ENCODE measurements at places on chromosomes 4 and X. TPM values are rescaled to one million over a fixed set of nuclear protein-coding genes. Genes with fewer than 3 reads are reported as not detected.

- H3K27me3 ChIP-seq = no peaks in the 10 kb centered on the region
- no peak overlapping the region for H3K27ac ChIP-seq
- no peaks in the 10 kb centered on the region for H3K36me3 ChIP-seq
- H3K4me3 ChIP-seq = no peak overlapping the region
- H3K4me1 ChIP-seq = no peaks in the 10 kb centered on the region
These were observed 346.3 kb downstream of the FBXW7 start for GRCh38 chr4:152189451-152190179.

GRCh38 chr4:137664046-137664387 is 131.7 kb upstream of the PCDH18 start:
- peaks cover 12% of the 10 kb centered on the region for H3K4me1 ChIP-seq
- H3K27ac ChIP-seq = peak overlapping the region; percentile 45
- H3K36me3 ChIP-seq = no peaks in the 10 kb centered on the region
- H3K4me3 ChIP-seq = no peak overlapping the region

GRCh38 chr4:100062921-100063320 is 112.8 kb upstream of the H2AZ1 start:
- no peaks in the 10 kb centered on the region for H3K27me3 ChIP-seq
- H3K4me1 ChIP-seq = no peaks in the 10 kb centered on the region
- no peak overlapping the region for H3K27ac ChIP-seq
- H3K4me3 ChIP-seq = no peak overlapping the region
- no peak for DNase-seq

CACNA1F gene
- total RNA-seq = not detected

- H3K27ac ChIP-seq = no peak overlapping the region
- H3K27me3 ChIP-seq = no peaks in the 10 kb centered on the region
- H3K4me1 ChIP-seq = no peaks in the 10 kb centered on the region
- no peak overlapping the region for H3K4me3 ChIP-seq
- no peaks in the 10 kb centered on the region for H3K36me3 ChIP-seq
These were observed 20.2 kb upstream of the RHOH start for GRCh38 chr4:40176602-40177001.

DNA sequence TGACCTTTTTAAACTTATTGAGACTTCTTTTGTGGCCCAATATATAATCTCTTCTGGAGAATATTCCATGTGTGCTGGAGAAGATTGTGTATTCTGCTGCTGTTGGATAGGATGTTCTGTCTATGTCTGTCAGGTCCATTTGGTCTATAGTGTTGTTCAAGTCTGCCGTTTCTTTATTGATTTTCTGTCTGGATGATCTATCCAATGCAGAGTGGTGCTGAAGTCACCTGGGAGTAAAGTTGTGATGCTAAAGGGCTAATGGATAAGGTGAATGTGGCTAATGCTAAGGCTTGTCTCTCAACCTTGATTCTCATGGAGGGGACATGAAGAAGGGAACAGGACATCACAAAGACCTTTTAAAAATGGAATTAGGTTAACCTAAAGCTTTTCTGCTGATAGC is 72.0 kb upstream of the AP1S2 start:
- no peaks in the 10 kb centered on the region for H3K4me1 ChIP-seq
- no peak overlapping the region for H3K27ac ChIP-seq
- H3K27me3 ChIP-seq = no peaks in the 10 kb centered on the region
- H3K4me3 ChIP-seq = no peak overlapping the region
- DNase-seq = no peak
- no peaks in the 10 kb centered on the region for H3K36me3 ChIP-seq

AKAP4 gene
- not detected for total RNA-seq

- no peaks in the 10 kb centered on the region for H3K4me1 ChIP-seq
- no peak overlapping the region for H3K4me3 ChIP-seq
- no peaks in the 10 kb centered on the region for H3K27me3 ChIP-seq
- no peaks in the 10 kb centered on the region for H3K36me3 ChIP-seq
- no peak for DNase-seq
These were observed 469.1 kb downstream of the GBA3 start for GRCh38 chr4:23161787-23162186.

DNA sequence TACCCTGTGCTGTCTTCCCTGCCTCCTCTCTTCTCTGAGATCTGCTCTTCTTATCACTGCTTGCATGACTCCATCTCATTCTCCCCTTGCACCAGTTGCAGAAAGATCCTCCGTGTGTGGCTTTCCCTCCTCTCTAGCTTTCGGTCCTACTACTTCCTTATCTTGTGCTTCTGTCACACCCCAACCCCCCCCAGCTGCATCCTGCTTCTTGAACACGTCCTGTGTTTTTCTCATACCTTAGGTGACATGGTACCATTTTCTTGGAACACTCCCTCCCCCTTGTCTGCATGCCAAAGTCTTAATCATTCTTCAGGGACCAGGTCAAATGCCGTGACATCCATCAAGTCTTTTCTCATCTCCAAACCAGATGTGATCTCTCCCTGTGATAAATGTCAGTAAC is 46.4 kb downstream of the FHL1 start:
- DNase-seq = no peak
- peak overlapping the region; percentile 66 for H3K27ac ChIP-seq
- no peak overlapping the region for H3K4me3 ChIP-seq
- H3K4me1 ChIP-seq = peaks cover 43% of the 10 kb centered on the region
- H3K36me3 ChIP-seq = no peaks in the 10 kb centered on the region

DNA sequence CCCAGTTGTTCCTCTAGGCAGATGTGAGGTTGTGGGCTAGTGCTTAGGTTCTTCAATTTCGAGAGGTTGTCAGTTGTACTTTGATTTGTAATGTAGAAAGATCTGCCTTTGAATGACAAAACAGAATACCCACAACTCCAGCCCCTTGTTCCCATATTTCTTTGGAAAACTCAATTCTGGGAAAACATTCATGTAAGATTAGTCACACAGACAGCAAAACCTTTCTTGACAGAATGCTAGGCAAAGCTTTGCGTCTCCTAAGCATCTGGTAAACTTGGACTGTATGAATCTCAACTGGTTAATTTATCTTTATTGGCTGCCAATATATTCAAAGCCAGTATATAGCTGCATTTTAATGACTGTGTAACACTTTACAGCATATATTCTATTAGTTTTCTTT is 34.9 kb downstream of the NOCT start:
- peaks cover 12% of the 10 kb centered on the region for H3K4me1 ChIP-seq
- H3K4me3 ChIP-seq = no peak overlapping the region
- peaks cover 8% of the 10 kb centered on the region for H3K36me3 ChIP-seq

DNA sequence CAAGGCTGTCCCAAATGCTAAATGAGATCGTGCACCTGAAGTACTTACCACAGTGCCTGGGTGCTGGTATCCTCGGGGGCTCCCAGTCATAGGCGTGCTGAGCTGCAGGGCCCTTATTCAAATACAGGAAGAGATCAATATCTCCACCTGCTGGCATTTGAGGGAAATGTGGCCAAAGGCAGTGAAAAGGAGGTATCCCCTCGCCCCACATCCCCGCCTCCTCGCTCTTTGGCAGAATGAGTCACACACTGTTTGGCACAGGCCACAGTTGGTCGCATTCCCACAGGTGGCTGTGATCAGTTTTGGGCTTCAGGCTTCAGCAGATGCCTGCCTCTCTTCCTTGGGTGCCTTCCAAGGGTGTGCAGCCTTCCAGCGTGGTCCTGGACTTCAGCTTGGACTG is 28.4 kb downstream of the ZNF185 start:
- H3K27ac ChIP-seq = no peak overlapping the region
- H3K36me3 ChIP-seq = no peaks in the 10 kb centered on the region
- no peak for DNase-seq
- H3K27me3 ChIP-seq = no peaks in the 10 kb centered on the region

GRCh38 chrX:125132274-125132673 is 187.4 kb upstream of the TEX13C start:
- H3K27me3 ChIP-seq = no peaks in the 10 kb centered on the region
- H3K4me1 ChIP-seq = no peaks in the 10 kb centered on the region
- no peak for DNase-seq

LYAR gene
- 20.7 TPM for total RNA-seq

DNA sequence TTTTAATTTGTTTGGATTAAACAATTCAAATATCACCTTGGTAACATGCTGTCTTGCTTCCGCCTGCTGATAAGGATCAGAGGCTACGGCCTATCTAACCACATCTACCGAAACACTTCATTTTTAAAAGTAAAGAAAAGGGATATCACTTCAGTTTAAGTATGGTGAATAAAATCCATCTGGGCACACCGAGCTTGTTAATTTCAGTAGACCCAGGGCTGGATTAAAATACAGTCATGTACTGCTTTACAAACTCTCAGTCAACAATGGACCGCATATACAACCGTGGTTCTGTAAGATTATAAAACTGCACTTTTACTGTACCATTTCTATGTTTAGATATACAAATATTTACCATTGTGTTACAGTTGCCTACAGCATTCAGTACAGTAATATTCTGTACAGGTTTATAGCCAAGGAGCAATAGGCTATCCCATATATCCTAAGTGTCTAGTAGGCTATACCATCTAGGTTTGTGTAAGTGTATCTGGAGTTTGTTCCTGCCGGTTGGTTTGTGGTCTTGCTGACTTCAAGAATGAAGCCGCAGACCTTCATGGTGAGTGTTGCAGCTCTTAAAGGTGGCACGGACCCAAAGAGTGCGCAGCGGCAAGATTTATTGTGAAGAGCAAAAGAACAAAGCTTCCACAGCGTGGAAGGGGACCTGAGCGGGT is 40.0 kb downstream of the SEPTIN11 start:
- no peak for DNase-seq
- H3K27ac ChIP-seq = no peak overlapping the region
- no peak overlapping the region for H3K4me3 ChIP-seq
- H3K36me3 ChIP-seq = no peaks in the 10 kb centered on the region

DNA sequence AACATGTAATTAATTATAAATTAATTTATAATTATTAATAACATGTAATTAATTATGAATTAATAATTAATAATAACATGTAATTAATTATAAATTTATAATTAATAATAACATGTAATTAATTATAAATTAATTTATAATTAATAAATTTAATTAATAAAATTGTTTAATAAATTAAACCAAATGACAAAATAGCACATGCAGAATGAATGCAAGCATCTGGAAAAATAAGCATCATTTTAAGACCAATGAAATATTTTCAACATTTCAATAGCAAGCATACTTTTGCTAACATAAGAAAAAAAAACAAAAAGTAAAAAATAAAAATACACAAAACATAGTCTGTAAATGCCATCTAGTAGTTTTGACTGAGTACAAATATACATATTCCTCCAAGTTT is 21.8 kb downstream of the GYPE start:
- no peak overlapping the region for H3K27ac ChIP-seq
- H3K4me3 ChIP-seq = no peak overlapping the region
- H3K4me1 ChIP-seq = no peaks in the 10 kb centered on the region
- no peak for DNase-seq
- no peaks in the 10 kb centered on the region for H3K36me3 ChIP-seq
- no peaks in the 10 kb centered on the region for H3K27me3 ChIP-seq

- H3K4me3 ChIP-seq = no peak overlapping the region
- H3K4me1 ChIP-seq = no peaks in the 10 kb centered on the region
- no peaks in the 10 kb centered on the region for H3K27me3 ChIP-seq
- H3K27ac ChIP-seq = no peak overlapping the region
- no peak for DNase-seq
- H3K36me3 ChIP-seq = no peaks in the 10 kb centered on the region
These were observed 47.0 kb downstream of the TASL start for GRCh38 chrX:30530606-30531005.

CTAG1B gene
- total RNA-seq = not detected

DNA sequence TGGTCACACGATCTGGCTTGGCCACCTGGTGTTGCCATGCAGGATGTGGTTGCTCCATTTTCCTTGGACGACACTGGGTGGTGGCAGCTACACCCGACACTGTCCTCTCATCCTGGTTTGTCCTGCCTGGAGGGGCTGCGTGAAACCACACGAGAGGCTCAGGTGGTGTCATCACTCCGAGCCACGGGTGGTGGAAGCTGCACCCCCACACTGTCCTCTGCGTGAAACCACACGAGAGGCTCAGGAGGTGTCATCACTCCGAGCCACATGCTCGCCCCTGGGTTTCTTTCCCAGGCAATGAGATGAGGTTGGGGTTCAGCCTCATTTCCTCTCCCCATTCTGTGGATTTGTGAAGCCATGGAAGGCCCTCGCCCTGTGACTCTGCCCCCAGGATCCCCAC is 34.3 kb downstream of the WFS1 start:
- H3K36me3 ChIP-seq = peaks cover 30% of the 10 kb centered on the region
- no peak for DNase-seq
- no peaks in the 10 kb centered on the region for H3K27me3 ChIP-seq
- no peaks in the 10 kb centered on the region for H3K4me1 ChIP-seq
- H3K4me3 ChIP-seq = no peak overlapping the region

- no peak for DNase-seq
- H3K27me3 ChIP-seq = no peaks in the 10 kb centered on the region
- H3K4me1 ChIP-seq = no peaks in the 10 kb centered on the region
- peaks cover 3% of the 10 kb centered on the region for H3K36me3 ChIP-seq
These were observed 61.9 kb downstream of the LARP1B start for GRCh38 chr4:128123036-128123435.

MAGEB18 gene
- total RNA-seq = not detected

DNA sequence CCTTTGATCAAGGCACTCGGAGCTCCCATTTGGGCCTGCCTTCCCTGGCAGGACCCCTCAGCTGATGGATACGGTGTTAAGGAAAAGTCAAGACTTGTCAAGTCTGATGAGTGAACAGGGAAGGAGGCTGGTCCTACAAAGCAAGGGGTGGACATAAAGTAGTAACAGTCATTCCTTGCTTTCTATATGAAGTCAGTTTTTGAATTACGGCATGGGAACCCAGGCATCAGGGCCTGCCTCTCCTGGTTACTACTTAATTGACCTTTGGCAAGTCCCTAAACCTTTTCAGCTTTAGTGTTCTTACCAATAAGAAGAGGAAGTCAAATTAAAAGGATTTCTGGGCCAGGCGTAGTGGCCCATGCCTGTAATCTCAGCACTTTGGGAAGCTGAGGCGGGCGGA is 7.0 kb downstream of the CHST7 start:
- no peaks in the 10 kb centered on the region for H3K36me3 ChIP-seq
- H3K4me3 ChIP-seq = no peak overlapping the region
- DNase-seq = no peak
- H3K27me3 ChIP-seq = no peaks in the 10 kb centered on the region
- no peak overlapping the region for H3K27ac ChIP-seq

FGFBP2 gene
- total RNA-seq = not detected

INTU gene
- 16.6 TPM for total RNA-seq

GRCh38 chr4:47221721-47222120 is 190.4 kb downstream of the GABRB1 start:
- DNase-seq = no peak
- H3K27ac ChIP-seq = no peak overlapping the region
- H3K4me1 ChIP-seq = no peaks in the 10 kb centered on the region

PRKG2 gene
- total RNA-seq = not detected

DNA sequence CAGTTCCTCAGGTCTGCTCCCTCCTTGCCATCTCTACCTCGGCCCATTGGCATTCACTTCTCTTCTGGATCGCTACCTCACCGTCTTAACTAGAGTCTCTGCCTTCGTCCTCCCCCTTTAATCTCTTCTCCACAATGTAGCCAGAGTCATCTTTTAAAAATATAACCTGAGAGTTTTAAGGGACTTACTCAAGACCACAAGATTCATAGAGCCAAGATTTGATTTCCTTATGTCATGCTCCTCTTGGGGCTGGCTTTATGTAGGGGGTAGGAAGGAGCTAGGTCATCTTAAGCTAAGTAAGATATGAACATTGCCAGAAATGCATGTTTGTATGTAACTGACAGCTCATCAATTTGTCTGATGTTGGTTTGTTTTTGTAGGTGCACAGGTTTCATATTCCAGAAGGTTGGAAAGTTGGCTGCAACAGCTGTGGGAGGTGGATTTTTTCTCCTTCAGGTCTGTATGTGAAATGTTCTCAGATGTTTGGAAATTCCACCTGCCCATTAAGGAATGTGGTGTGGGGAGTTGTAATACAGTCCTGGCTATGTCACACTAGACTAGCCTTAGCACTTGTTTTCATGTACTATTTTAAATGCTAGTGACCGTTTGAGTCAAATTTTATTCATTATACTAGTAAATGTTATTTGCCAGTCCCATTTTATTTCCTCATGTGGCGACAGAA is 19.6 kb downstream of the FUNDC2 start:
- no peak for DNase-seq
- no peaks in the 10 kb centered on the region for H3K27me3 ChIP-seq
- no peaks in the 10 kb centered on the region for H3K36me3 ChIP-seq
- H3K27ac ChIP-seq = no peak overlapping the region

GPRIN3 gene
- 5.7 TPM for total RNA-seq
